ENCODE measurements at places on chromosomes 4 and X.

GRCh38 chr4:84568496-84568895 is 14.4 kb upstream of the CDS1 start:
- DNase-seq: no peak

DNA sequence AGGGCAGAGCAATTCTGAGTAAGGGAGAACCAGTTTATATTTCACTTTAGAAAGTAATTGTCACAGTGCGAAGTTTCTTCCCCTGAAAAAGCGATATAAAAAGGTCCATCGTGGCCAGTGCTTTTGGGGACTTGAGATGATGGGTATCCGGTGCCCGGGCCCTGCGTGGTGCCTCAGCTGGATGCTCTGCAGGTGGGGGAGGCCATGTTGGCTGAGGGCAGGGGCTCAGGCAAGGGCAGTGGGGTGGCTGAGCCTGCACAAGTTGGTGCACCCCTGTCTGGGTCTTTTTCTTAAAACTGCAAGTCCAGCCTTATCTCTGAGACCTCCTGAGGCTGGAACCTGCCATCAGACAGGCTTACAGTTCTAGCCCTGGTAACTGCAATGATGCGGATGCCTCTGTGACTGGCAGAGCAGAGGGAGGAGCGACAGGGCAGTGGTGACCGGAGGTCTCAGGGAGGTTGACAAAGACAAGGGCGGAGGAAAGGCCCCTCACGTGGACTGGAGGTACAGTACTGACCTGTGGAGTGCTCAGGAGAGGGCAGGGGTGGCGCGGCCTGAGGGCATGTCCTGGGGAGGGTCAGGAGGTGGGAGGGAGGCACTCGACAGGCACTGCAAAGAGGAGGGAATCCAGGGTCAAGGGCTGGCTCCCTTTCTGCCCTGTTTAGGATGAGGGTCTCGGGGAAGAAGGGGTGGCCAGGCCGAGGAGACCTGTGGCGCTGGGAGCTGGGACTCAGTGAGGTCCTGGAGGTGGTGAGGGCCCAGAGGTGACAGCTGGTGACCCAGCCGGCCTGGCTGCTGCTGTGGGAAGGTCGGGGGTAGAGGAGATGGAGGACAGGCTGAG is 1.8 kb downstream of the RGS12 start:
- no peak for DNase-seq

DNA sequence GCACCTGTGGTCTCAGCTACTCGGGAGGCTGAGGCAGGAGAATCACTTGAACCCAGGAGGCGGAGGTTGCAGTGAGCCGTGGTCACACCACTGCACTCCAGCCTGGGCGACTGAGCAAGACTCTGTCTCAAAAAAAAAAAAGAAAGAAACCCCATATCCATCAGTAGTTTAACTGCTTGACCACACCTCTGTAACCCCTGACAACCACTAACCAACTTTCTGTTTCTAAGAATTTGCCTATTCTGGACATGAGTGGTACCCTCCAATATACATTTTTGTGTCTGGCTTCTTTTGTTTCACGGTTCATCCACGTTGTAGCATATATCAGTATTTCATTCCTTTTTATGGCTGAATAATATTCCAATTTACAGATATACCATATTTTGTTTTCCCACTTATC is 9.1 kb downstream of the PPAT start:
- DNase-seq: no peak

- no peak for DNase-seq
Measured at GRCh38 chr4:76984788-76985211, 35.2 kb downstream of the SEPTIN11 start.

Measured in stimulated activated CD4-positive, alpha-beta T cell treated with anti-CD3 and anti-CD28 coated beads, Interleukin-15, amount 100 ng/mL, for 48 hours (primary cell).